ENCODE measurements at places on chromosomes 13 and 19.

GRCh38 chr13:36355632-36356031 lies 9.4 kb upstream of the SPART start:
- DNase-seq: no peak

GRCh38 chr13:76887076-76887563 lies 915 bp upstream of the KCTD12 start:
- DNase-seq: no peak

- DNase-seq: no peak
Measured at GRCh38 chr13:38213314-38213713, 136.3 kb upstream of the UFM1 start.

DNA sequence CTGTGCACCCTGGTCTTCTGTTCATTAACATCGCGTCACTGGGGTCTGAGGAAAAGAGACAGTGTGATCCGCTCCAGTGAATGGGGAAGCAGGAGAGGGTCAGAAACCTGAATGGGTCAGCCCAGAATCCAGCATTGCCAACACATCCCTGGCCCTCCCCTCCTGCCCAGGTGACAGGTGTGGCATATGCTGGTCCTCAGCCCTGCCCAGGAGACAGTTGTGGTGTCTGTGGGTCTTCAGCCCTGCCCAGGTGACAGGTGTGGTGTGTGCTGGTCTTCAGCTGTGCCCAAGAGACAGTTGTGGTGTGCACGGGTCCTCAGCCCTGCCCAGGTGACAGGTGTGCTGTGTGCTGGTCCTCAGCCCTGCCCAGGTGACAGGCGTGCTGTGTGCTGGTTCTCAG lies 8.0 kb downstream of the TFDP1 start:
- no peak for DNase-seq
